ENCODE measurements at places on chromosomes 13 and 19.

- no peak for DNase-seq
Observed at GRCh38 chr13:81230386-81230785, 889.5 kb upstream of the SPRY2 start.

DNA sequence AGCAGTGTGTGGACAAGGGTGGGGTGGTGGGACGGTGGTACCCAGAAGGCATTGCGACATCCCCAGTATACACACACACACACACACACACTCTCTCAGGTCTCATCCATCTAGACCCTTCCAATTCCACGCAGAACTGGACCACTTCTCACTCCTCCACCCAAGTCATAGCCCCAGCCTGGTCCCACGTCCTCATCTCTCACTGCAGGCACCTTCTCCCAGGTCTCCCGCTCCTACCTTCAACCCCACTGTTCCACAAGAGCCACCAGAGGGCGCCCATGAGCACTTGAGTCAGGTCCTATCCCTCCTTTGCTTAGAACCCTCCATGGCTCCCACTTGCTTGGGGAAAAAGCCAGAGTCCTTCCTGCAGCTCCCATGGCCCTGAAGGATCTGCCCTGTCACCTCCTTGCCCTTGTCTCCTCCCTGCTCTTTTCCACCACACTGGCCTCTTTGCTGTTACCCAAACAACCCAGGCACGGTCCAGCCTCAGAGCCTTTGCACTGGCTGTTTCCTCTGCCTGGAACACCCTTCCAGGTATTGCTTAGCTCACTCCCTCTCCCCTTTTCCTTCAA lies 62.6 kb downstream of the IER2 start:
- DNase-seq = no peak

- no peak for DNase-seq
Observed at GRCh38 chr19:15426485-15427349, 7.9 kb upstream of the AKAP8L start.

DNA sequence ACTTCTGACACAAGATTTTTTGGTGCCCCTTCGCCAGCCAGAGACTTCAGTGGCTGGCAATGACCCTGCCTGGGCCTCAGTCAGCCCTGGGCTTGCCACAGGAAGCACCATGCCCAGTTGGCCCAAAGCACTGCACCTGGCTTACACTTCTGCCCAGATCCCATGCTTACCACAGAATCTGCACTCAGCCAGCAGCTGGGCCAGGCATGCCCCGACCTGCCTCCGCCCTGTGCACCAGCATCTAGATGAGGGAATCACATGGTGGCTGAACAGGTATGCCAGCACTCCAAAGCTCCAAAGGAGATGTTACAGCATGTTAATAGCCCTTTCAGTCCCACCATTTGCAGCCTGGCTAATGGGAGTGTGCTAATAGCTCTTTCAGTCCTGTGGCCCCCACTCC lies 690.9 kb downstream of the SLITRK6 start:
- DNase-seq = no peak

- DNase-seq = no peak
Observed at GRCh38 chr13:45872566-45872965, 21.0 kb upstream of the SIAH3 start.

GRCh38 chr19:38880882-38881609 lies 3.0 kb upstream of the RINL start:
- DNase-seq = no peak

GRCh38 chr13:49827336-49827735 lies 34.9 kb upstream of the KPNA3 start:
- DNase-seq = no peak

DNA sequence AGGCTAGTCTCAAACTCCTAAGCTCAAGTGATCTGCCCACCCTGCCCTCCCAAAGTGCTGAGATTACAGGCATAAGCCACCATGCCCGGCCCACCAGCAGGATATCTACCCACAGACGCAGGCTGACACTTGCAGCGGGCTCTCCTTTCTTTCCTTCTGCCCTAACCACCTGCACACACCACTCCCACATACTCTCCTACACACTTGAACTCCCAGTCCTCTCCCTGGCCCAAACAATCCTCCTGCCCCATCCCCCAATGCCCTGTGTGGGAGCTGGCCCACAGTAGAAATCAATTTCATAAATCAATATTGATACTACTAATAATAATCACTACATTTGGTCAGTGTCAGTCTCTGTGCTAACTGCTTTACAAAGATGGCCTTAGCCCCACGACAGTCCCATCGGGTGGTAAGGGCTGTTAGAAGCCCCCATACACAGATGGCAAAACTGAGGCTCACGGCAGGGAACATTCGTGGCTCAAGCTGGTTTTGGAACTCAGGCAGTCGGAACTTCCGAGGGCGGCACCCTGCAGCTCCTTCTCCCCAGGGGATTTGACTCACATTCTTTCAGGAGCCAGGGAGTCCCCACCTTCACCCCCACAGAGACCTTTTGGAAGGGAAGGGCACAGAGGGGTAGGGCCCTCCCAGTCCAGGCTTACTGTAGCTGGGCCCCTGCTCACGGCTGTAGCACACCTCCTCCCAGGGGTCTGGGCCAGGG lies 3.4 kb upstream of the DPF1 start:
- no peak for DNase-seq

DNA sequence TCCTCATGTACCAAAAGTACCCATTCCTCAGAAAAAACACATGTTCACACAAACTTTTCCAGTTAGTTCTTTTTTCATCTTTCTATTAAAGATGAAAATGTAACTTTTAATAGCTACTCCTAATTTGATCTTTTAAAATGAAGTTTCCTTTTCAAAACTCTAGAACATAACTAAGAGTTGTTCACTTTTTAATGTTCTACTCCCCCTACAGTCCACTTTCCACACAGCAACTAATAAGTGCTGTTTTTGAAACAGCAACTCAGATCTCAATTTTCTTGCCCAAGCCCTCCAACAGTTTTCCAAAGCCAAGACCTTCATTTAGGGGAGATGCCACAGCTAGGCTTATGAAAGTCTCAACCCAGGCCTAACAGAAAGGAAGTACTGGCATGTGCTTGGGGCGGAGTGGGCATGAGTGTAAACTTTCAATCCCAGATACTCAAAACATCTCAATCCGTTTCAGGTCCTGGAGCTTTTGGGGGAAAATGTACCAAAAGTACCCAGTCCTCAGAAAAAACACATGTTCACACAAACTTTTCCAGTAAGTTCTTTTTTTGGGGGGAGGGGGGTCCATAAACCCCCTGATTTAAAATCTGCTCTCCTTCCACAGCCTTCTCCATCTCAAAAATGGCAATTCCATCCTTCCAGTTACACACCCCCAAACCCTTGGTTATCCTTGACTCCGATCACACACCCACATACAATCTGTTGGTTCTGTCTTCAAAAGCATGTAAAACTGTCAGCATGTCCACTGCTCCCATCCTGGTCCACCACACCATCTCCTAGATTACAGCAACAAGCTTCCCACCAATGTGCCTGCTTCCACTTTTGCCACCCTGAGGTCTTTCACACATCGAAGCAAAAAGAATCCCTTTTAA lies 2.0 kb downstream of the FBL start:
- DNase-seq = no peak

DNA sequence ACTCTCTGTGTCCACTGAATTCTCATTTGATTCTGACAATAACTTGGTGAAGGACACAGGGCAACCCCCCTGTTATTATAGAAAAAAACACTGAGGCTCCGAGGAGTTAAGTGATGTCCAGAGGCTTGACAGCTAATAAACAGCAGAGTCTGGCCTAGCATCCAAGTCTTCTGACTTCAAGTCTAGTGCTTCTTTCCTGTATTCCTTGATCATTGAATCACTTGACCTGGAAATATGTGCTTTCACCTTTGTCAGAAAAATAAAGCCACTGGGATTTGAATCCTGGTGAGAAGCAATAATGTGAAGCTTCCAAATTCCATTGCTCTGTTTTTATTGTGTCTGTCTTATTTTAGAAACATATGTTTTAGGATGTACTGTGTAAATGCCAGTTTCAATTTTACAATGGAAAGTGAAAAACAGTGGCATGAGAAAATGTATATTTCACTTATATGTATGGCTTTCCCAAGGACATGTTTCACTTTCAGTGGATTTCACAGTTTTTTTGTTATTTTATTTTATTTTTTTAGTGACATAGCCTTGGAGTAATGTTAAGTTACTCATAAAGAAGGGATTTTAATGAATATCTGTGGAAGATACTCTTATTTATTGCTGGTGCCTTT lies 190.2 kb downstream of the GPC6 start:
- no peak for DNase-seq

GRCh38 chr13:58850161-58850560 lies 1218.6 kb downstream of the PCDH17 start:
- no peak for DNase-seq
